ENCODE measurements at places on chromosomes 2 and 18.

DNA sequence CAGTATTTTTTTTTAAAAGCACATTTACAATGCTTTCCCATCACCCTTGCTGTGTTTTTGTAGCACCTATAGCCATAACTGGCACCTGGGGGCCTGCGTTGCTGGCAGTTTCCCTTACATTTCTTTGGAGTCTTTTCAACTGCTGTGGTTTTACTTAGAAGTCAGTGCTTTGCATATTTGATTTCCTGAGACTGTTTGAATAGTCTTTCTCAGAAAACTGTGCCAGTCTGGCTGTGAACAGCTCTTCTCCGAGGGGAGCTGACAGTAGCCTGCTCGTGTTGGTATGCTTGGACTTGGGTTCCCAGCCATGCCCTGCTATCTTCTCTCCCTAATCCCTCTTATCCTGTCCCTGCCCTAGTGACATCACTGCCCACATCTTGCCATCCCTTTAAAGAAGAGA lies 81.5 kb downstream of the DPP4 start:
- DNase-seq, result peak; percentile 40

DNA sequence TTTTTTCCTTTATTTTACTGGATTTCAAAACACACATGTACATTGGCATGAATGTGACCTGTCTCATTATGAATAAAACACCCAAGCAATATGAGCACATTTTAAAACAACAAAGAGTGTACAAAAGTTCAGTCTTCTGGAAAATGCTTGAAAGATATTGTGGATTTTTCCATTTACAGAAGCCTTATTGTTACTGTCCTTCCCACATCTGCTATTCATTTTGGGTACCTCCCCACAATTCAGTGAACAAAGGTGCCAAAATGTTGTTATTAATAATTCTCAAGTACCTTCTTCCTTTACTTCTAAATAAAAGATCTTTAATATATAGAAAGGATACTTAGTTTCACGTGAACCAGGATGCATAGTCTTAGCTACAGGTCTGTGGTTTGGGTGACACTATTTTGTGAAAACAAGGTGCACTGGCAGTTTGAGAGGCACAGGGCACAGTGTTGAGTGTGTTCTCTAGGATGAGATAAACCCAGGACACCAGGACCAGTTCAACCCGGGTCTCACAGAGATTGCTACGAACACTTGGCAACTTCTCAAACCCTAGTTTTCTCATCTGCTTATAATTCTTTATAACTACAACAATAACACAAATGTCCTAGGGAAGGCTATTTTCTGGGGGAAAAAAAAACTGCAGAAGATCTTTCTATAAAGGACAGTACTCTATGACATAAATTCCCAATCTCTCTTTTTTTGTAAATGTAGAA lies 84.5 kb upstream of the GALNT5 start:
- DNase-seq, result no peak

DNA sequence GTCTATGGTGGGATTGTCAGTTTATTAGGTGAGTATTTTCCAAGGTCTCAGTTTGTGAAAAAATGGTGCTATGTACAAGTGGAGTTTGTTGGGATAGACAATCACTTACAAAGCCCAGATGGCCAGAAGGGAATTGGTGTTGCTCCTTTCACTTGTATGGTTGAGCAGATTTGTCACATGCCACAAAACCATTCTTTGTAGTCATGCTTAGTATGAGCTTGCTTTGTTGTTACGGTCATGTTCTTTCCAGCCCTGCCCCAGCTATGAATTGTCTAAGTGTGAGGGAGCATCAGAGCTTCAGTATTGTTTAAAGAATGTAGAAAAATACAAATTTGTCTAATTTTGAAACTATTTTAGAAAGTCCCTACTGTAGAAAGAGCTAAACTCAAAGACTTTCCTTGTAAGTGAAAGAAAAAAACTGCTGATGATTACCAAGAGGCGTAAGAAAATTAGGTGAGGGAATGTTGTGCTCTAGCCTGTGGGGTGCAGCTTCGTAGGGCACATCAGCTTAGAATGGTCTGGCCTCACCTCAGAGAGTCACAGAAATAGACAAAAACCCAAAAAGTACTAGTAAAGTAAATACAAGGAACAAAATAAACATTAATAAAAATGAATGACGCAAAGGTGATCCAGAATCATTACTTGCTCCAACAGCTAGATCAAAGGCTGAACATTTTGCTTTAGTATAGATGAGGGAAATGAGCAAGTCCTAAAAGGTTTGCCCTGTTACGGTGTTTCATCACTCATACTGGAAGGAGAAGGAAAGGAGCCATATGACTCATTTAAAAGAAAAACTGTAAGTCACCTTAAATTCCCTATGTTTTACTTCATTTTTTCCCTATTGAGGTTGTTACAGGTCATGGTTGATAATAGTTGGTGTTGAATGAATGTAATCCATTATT lies 9.2 kb downstream of the TGIF1 start:
- DNase-seq, result no peak

DNA sequence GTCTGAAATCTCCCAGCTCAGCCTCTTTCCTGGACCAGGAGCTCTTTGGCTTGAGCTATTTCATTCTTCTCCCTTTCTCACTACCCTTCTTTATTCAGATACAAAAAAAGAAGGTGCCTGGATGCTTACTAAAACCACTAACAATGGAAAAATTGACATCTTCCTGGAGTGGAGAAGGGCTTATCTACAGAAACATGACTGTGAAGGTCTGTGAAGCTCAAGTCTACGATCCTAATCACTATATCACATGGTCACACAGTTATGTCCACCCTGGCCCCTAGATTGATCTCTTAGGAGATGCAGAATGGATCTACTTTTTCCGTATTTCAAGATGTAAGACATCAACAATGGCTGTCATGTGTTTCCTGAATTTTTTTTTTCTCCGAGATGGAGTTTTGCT lies 5.7 kb upstream of the KRCC1 start:
- no peak for DNase-seq

- no peak for DNase-seq
Observed at GRCh38 chr18:57242285-57242684, 95.4 kb downstream of the BOD1L2 start.

Measured in stimulated activated naive CD4-positive, alpha-beta T cell treated with Interleukin-2 at 50 U/mL for 16 hours (primary cell).